ENCODE measurements at places on chromosomes 12 and 14.

DNA sequence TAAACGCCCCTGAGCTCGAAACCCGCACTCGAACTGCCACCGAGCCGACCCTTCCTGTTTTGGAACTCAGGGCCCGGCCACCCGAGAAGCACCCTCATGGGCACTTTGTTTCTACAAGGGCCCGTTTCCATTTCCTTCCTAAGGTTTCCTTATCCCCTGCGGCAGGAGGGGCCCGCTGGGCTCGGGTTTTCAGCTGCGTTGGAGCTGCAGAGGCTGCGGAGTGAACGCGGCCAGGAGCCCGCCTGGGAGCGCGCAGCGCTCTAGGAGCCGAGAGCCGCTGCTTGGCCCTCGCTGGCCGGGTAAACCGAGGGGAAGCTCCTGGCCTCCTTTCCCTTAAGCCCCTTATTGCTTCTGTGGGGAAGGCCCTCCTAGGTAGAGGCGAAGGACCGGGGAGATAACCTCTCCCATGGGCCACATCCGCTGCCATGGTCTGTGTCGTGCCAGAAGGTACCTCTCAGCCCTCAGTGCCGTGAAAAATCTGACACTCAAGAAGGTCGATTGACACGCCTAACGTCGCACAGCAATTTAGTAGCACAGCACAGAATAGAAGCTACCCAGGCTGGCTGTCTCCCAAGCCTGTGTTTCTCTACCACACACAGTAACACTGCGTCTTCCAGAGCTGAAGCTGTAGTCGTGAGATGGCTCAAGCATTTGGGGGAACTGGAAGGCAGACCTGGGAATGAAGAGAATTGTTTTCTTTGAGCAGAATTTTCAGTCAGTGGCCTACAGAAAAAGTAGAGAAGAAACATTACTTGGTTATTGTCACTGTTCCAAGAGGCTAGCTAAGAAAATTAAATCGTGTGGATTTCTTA, 12.9 kb upstream of the CALM1 start:
- DNase-seq: no peak

- no peak for DNase-seq
Measured at GRCh38 chr12:91370086-91370868, 187.7 kb upstream of the DCN start.

DNA sequence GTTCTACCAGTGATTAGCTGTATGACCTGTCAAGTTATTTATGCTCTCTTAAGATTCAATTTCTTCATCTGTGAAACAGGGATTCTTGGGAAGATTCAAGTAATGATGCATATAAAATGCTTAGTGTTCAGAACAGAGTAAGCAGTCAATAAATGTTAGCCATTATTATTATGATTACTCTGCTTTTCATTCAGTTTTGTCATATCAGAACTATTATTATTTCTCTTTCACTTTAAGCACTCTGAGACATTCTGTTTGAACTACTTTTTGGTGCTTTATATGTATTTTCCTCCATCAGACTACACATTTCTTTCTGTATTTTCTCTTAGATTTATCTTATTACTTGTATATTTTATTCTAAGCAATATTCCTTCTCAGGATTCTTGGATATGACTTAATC, 81.2 kb downstream of the CFAP54 start:
- DNase-seq: no peak

GRCh38 chr14:22739423-22739822, 27.1 kb upstream of the OXA1L start:
- DNase-seq: no peak

- DNase-seq: no peak
Measured at GRCh38 chr12:131829791-131830334, 1.7 kb downstream of the MMP17 start.

DNA sequence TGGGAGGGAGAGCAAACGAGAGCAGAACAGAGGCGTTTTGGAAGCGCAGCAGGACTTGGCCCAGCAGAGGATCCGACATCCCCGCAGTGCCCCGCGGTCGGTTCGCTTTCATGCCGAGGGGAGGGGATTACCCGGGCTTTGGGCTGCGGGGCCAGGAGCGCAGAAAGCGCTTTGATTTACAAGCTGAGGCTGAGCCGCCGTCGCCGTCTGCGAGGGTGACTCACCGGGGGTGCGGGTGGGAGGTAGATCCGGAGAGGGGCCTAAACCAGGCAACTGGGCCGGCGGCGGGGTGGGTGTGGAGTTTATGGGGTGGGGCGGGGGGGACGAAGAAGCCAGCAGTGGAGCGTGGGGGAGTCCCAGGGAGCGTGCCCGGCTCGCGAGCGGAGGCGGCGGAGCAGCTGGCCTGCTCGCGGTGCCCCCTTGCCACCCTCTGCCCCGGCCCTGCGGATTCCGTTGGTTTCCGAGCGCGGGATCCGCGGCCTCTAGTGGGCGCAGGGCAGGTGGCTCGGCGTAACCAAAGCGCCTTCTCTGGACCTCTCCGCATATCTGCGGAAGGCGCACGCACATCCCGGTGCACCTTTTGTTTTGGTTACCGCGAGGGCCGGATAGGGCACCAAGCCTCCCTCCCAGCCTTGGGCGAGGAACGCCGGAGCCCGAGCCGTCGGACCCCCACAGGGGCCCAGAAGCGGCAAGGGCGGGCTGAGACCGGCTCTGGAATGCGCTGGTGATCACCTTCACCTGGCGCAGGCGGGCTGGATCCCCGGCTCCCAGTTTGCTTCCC, 2.6 kb downstream of the SIX4 start:
- no peak for DNase-seq

DNA sequence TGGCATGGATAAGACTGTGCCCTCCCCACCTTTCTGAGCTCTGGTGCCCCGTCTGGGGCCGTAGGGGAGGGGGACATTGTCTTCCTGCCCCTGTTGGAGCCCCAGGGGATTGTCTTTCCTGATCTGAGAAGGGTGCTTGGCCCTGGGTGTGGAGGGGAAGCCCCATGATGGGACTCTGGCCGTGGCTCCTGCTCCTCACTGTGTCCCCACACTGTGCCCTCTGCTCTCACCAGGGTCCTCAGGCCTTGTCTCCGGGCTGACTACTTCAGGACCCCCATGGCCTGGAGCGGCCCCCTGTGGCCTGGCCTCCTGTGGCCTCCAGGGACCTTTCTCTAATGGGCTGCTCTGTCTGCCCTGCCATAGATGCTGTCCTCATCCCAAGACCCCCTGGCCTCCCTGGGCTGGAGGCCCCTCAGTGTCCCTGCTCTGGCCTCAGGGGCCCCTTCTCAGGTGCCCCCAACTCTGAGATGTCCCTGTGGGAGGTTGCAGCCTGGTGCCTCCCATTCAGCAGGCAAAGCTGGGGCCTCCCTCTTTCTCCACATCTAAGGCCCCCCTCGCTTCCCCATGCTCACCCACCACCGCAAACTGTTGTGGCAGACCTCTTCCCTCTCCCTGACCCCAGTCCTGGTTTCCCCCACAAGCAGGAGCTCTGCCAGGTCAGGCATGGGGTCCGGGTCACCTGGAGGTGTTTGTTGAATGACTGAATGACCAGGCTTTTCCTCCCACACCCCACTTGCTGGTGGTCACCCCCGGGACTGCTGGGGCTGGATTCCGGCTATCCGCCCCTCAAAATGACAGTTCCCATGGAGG, 4.0 kb downstream of the KIF26A start:
- no peak for DNase-seq

Measured in RCC 7860 (cell line).